Testis (tissue), 5 donors: ENCODE measurements at places on chromosomes 13 and 19. TPM values are rescaled to one million over a fixed set of nuclear protein-coding genes. Genes with fewer than 3 reads are reported as not detected.
A peak's percentile ranks its signal among the peaks of the same experiment; 100 is the strongest.

DNA sequence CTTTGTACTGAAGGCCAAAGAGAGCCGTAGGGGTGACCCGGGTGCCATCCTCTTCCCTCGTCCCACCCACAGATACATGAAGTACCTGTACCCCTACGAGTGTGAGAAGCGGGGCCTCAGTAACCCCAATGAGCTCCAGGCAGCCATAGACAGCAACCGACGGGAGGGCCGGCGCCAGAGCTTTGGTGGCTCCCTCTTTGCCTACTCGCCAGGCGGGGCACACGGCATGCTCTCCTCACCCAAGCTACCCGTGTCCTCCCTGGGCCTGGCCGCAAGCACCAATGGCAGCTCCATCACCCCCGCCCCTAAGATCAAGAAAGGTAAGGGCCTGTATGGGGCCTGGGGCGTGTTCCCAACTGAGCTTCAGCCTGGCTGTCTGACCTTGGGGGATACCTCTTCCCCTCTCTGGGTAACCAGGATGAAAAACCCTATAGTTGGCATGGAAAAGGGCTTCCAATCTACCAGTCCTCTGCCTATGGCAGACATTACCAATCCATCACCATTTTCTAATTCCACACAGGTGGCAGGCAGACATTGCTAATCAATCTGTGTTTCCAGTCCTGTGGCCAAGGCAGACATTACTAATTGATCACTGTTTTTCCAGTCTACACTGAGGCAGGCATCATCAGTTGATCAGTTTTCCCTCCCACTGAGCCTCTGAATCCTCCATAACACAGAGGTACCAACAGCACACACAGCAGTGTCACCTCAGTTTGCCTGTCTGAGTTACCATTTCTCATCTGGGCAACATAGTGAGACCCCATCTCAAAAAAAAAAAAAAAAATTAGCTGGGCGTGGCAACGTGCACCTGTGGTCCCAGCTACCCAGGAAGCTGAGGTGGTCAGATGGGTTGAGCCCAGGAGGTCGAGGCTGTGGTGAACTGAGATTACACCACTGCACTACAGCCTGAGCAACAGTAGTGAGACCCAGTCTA, 19.1 kb upstream of the WDR18 start:
- H3K4me1 ChIP-seq, result no peaks in the 10 kb centered on the region
- H3K4me3 ChIP-seq, result no peak overlapping the region
- H3K36me3 ChIP-seq, result no peaks in the 10 kb centered on the region
- DNase-seq, result no peak
- no peak overlapping the region for H3K27ac ChIP-seq
- H3K27me3 ChIP-seq, result no peaks in the 10 kb centered on the region

Gene MBD3L2
- not detected for total RNA-seq

Gene MIA
- 2.4 TPM for total RNA-seq

DNA sequence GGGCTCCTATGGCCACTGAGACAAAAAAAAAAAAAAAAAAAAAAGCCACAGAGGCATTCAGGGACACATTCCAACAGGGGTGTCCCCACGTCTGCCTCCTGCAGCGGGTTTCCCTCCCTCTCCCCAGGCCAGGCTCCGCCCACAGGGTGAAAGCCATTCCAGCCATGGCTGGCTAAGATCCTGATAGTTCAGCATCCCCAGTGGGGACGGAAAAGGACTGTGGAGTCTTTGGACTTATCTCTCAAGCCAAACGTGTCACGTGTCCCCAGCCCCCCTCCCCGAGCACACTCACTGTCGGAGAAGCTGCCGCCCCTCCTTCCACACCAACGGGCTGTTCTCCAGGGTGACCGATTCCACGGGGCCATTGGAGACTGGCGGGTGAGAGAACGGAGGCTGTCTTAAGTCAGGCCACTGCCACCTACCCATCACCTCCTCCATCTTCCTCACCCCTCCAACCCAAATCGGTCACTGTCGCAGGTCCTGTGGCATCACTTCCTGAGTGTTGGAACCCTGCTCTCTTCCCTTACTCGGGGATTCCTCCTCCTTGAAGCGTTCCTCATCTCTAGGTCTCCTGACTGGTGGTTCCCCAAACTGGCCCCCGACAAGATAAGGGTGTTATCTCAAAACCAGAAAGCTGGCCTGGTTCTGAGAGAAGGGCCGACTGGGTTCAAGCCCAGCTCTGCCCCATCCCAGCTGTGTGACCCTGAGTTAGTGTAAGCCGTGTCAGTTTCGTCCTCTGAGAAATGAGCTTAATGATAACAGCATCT, 9.1 kb upstream of the FKRP start:
- no peak overlapping the region for H3K4me3 ChIP-seq
- H3K36me3 ChIP-seq, result no peaks in the 10 kb centered on the region

GRCh38 chr19:12802267-12803106, 618 bp downstream of the THSD8 start:
- H3K36me3 ChIP-seq, result no peaks in the 10 kb centered on the region
- no peaks in the 10 kb centered on the region for H3K27me3 ChIP-seq
- H3K4me3 ChIP-seq, result peak overlapping the region; percentile 78
- no peak for DNase-seq
- peaks cover 17% of the 10 kb centered on the region for H3K4me1 ChIP-seq
